ENCODE measurements at places on chromosomes 2 and 18. TPM values are rescaled to one million over a fixed set of nuclear protein-coding genes. Genes with fewer than 3 reads are reported as not detected.

Gene UGT1A3
- polyA plus RNA-seq: 0.47 TPM

DNA sequence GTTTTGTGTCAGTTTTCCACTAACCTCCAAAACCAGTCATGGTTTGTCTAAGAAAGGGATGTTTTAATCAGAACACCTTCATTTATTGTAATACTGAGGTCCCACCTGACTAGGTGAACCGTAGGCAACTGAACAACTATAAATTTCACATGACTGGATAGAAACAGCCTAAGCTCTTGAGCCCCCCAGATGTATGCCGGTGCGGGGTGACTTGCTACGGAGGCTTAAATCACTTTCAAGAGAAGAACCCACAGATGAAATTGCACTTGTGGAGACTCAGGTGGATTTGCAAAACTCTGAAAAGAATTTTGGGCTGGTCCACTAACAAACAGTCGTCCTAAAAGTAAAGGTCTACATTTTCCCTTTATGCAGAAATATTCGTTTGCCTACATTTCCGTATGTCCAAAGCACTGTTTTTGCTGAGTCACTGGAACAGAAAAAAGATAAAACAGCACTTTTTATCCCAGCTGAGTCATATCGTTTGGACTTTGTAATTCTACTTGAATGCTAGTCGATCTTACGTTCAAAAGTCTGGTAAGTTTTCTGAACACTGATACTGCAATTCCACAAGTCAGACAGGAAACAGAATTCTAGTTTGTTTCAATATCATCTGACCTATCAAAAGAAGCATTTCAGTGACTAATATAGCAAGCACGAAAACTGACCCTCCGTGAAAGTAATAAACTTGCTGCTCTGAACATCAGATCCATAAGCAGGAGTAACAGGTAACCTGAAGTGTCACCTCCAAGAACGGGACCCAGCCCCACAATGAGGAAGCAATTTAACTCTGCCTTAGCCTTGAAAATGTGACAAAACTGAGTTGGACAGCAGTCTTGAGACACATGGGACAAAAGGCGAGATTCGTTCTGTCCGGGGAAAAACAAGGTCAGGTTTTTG lies 18.1 kb downstream of the ZNF516 start:
- no peaks in the 10 kb centered on the region for H3K27me3 ChIP-seq
- H3K36me3 ChIP-seq: no peaks in the 10 kb centered on the region
- peaks cover 14% of the 10 kb centered on the region for H3K4me1 ChIP-seq
- no peak for DNase-seq
- peak overlapping the region; percentile 49 for H3K4me3 ChIP-seq

- H3K36me3 ChIP-seq: no peaks in the 10 kb centered on the region
- H3K4me1 ChIP-seq: no peaks in the 10 kb centered on the region
- DNase-seq: peak; percentile 23
Observed at GRCh38 chr18:3350566-3351527, 88.9 kb downstream of the MYL12B start.

Gene AOX1
- polyA plus RNA-seq: 43.7 TPM

DNA sequence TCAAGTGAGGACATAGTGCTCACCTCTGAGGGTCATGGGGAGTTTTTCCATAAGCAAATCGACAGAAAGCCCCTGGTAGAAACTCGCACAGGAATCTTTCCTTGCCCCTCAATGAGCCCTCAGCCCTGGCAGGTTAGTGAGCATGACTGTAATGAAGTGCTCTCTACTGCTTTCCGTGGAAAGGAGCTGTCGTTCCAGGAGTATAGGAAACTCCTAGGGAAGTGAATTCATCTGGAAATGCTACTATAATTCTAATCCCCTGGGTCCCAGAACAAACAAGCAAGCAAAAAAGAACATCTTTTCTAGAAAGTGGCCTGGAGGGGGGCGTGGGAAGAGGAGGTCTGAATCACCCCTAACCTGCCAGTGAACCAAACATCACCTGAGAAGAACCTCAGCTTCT lies 18.1 kb downstream of the BCL2L11 start:
- no peak for DNase-seq
- H3K27me3 ChIP-seq: no peaks in the 10 kb centered on the region
- no peak overlapping the region for H3K27ac ChIP-seq

GRCh38 chr2:40535972-40536371 lies 84.1 kb upstream of the SLC8A1 start:
- H3K27me3 ChIP-seq: no peaks in the 10 kb centered on the region
- no peak overlapping the region for H3K27ac ChIP-seq
- no peaks in the 10 kb centered on the region for H3K4me1 ChIP-seq
- no peak overlapping the region for H3K4me3 ChIP-seq
- no peaks in the 10 kb centered on the region for H3K36me3 ChIP-seq

DNA sequence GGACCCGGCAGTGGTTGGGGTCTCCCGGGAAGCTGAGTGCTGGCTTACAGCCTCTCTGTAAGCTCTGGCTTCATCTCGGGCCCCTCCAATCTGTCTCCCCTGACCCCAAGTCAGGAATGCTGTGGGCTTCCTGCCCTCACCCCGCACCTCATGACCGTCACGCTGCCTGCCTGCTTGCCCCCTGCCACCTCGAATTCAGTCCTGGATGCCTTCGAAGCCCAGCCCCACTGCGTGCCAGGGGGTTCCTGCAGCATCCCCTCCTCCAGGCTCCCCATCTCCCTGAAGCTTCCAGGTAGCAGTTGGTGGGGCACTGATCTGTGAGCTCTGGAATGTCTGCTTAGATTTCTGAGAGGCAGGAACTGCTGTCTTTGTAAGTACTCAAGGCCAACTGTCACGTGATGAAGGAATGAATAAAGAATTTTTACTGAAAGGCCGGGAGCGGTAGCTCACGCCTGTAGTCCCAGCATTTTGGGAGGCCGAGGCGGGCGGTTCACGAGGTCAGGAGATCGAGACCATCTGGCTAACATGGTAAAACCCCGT lies 6.5 kb downstream of the CLHC1 start:
- no peak overlapping the region for H3K4me3 ChIP-seq
- H3K27ac ChIP-seq: no peak overlapping the region
- no peak for DNase-seq
- no peaks in the 10 kb centered on the region for H3K4me1 ChIP-seq
- no peaks in the 10 kb centered on the region for H3K36me3 ChIP-seq
- no peaks in the 10 kb centered on the region for H3K27me3 ChIP-seq

GRCh38 chr2:29053670-29054400 lies 20.5 kb downstream of the PCARE start:
- no peak for DNase-seq
- H3K27ac ChIP-seq: no peak overlapping the region
- no peak overlapping the region for H3K4me3 ChIP-seq
- no peaks in the 10 kb centered on the region for H3K27me3 ChIP-seq

- H3K27me3 ChIP-seq: no peaks in the 10 kb centered on the region
- no peaks in the 10 kb centered on the region for H3K36me3 ChIP-seq
- no peak overlapping the region for H3K27ac ChIP-seq
- DNase-seq: no peak
- H3K4me3 ChIP-seq: no peak overlapping the region
Observed at GRCh38 chr2:215499331-215499730, 63.5 kb upstream of the FN1 start.

- no peak for DNase-seq
- H3K27ac ChIP-seq: peak overlapping the region; percentile 36
- H3K4me3 ChIP-seq: peak overlapping the region; percentile 59
- no peaks in the 10 kb centered on the region for H3K4me1 ChIP-seq
- H3K36me3 ChIP-seq: no peaks in the 10 kb centered on the region
Observed at GRCh38 chr18:70197026-70197425, 8.5 kb downstream of the RTTN start.

DNA sequence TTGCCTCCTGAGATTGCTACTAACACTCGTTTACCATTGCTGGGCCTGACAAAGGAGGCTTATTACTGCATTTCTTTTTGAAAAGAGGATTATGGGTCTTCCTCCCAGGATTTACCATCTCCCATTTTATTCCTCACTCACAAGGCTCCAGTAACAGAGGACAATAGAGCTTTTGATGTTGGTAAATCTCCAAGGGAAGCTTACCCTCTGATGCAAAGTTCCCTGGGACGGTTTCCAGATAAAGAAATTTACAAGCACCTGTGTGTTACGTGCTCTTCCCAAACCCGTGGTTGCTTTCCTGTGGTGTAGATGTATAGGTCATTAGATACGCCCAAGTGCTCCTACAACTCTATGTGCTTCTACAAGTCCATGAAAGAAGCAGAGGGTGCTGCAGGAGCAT lies 17.1 kb downstream of the VSNL1 start:
- no peaks in the 10 kb centered on the region for H3K4me1 ChIP-seq
- H3K27me3 ChIP-seq: no peaks in the 10 kb centered on the region
- DNase-seq: no peak
- no peak overlapping the region for H3K4me3 ChIP-seq
- no peak overlapping the region for H3K27ac ChIP-seq
- no peaks in the 10 kb centered on the region for H3K36me3 ChIP-seq

GRCh38 chr2:63399156-63399555 lies 189.1 kb downstream of the WDPCP start:
- no peak overlapping the region for H3K27ac ChIP-seq
- H3K27me3 ChIP-seq: no peaks in the 10 kb centered on the region
- H3K36me3 ChIP-seq: peaks cover 2% of the 10 kb centered on the region

GRCh38 chr2:233691443-233692433 lies 952 bp upstream of the UGT1A6 start:
- no peaks in the 10 kb centered on the region for H3K4me1 ChIP-seq
- DNase-seq: no peak
- H3K27ac ChIP-seq: peak overlapping the region; percentile 87
- H3K27me3 ChIP-seq: no peaks in the 10 kb centered on the region
- peak overlapping the region; percentile 70 for H3K4me3 ChIP-seq
- H3K36me3 ChIP-seq: no peaks in the 10 kb centered on the region

DNA sequence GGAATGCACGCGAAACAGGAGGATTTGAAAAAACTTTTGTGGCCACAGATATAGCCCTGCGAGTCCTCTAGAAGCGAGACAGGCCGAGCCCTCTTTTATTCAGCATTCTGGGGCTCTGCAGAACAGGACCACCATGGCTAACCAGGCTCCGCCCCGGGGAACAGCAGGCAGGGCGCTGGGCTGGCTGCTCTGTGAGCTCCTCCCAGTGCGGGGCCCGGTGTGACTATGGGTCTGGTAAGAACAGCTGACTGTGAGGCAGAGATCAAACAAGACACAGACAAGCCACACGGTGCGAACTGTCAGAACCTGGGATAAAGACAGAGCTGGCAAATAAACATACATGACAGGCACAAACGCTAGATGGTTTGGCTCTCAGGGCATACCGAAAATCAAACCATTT lies 15.5 kb downstream of the PXDN start:
- H3K4me1 ChIP-seq: peaks cover 10% of the 10 kb centered on the region
- no peak overlapping the region for H3K4me3 ChIP-seq
- no peaks in the 10 kb centered on the region for H3K36me3 ChIP-seq
- peak overlapping the region; percentile 37 for H3K27ac ChIP-seq

DNA sequence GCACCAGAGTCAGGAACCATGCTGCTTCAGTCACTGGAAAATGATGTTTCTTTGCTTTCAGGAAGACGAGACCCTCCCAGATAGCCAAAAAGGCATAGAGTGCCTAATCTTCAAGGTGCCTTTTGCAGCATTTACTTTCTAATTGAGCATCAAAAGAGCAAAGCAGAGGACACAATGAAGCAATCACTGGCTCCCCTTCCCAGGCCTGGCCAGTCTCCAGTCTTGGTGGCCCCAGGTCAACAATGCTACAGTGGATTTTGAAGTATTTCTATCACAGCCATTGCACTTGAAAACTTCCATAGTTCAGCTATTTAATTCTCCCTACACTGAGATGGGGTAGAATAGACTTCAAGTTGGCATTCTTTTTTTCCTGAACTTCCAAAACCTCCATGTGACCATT lies 15.4 kb downstream of the ZBTB7C start:
- no peak overlapping the region for H3K27ac ChIP-seq
- H3K27me3 ChIP-seq: no peaks in the 10 kb centered on the region
- H3K4me3 ChIP-seq: no peak overlapping the region
- H3K36me3 ChIP-seq: no peaks in the 10 kb centered on the region
- no peaks in the 10 kb centered on the region for H3K4me1 ChIP-seq
- no peak for DNase-seq

Gene STRADB
- 60.3 TPM for polyA plus RNA-seq

- H3K4me3 ChIP-seq: no peak overlapping the region
- H3K27ac ChIP-seq: no peak overlapping the region
- no peaks in the 10 kb centered on the region for H3K36me3 ChIP-seq
- no peaks in the 10 kb centered on the region for H3K4me1 ChIP-seq
Observed at GRCh38 chr18:39589496-39589895, 2023.9 kb upstream of the CELF4 start.

GRCh38 chr2:200616656-200617055 lies 30.8 kb downstream of the AOX1 start:
- H3K27ac ChIP-seq: no peak overlapping the region
- no peak for DNase-seq
- no peak overlapping the region for H3K4me3 ChIP-seq
- no peaks in the 10 kb centered on the region for H3K27me3 ChIP-seq
- no peaks in the 10 kb centered on the region for H3K36me3 ChIP-seq
- H3K4me1 ChIP-seq: no peaks in the 10 kb centered on the region

- DNase-seq: no peak
- no peaks in the 10 kb centered on the region for H3K36me3 ChIP-seq
- no peak overlapping the region for H3K4me3 ChIP-seq
- no peaks in the 10 kb centered on the region for H3K27me3 ChIP-seq
Observed at GRCh38 chr2:63484481-63484880, 103.8 kb downstream of the WDPCP start.

Gene HOXD9
- 36.4 TPM for polyA plus RNA-seq

Gene SERPINB3
- 0.37 TPM for polyA plus RNA-seq

Gene NEU2
- polyA plus RNA-seq: not detected

- peak; percentile 55 for DNase-seq
- no peaks in the 10 kb centered on the region for H3K27me3 ChIP-seq
- no peaks in the 10 kb centered on the region for H3K4me1 ChIP-seq
- no peaks in the 10 kb centered on the region for H3K36me3 ChIP-seq
- H3K4me3 ChIP-seq: peak overlapping the region; percentile 20
- no peak overlapping the region for H3K27ac ChIP-seq
Observed at GRCh38 chr2:205989271-205990071, 96.5 kb downstream of the INO80D start.

- H3K4me1 ChIP-seq: peaks cover 4% of the 10 kb centered on the region
- H3K36me3 ChIP-seq: no peaks in the 10 kb centered on the region
- no peak overlapping the region for H3K27ac ChIP-seq
- DNase-seq: peak; percentile 24
Observed at GRCh38 chr2:239321596-239322415, 79.0 kb downstream of the HDAC4 start.

- H3K27ac ChIP-seq: no peak overlapping the region
- H3K27me3 ChIP-seq: no peaks in the 10 kb centered on the region
- no peak overlapping the region for H3K4me3 ChIP-seq
- no peaks in the 10 kb centered on the region for H3K36me3 ChIP-seq
- DNase-seq: no peak
- H3K4me1 ChIP-seq: no peaks in the 10 kb centered on the region
Observed at GRCh38 chr18:9055185-9055584, 47.3 kb upstream of the NDUFV2 start.

- no peak for DNase-seq
- no peaks in the 10 kb centered on the region for H3K27me3 ChIP-seq
- no peak overlapping the region for H3K27ac ChIP-seq
- no peaks in the 10 kb centered on the region for H3K4me1 ChIP-seq
- no peak overlapping the region for H3K4me3 ChIP-seq
Observed at GRCh38 chr2:110905217-110905616, 172.8 kb downstream of the ACOXL start.

Gene IRS1
- polyA plus RNA-seq: 4.5 TPM

Data from kidney (tissue), 22 donors.